Spleen (tissue), 13 donors: ENCODE measurements at places on chromosomes 5 and 9. TPM values are rescaled to one million over a fixed set of nuclear protein-coding genes. Genes with fewer than 3 reads are reported as not detected.

The ALDH1B1 gene
- polyA plus RNA-seq, result 6.4 TPM

GRCh38 chr9:26801772-26802171 lies 90.8 kb downstream of the CAAP1 start:
- H3K4me1 ChIP-seq, result no peaks in the 10 kb centered on the region
- no peak overlapping the region for H3K27ac ChIP-seq
- no peak overlapping the region for H3K4me3 ChIP-seq
- H3K27me3 ChIP-seq, result no peaks in the 10 kb centered on the region

DNA sequence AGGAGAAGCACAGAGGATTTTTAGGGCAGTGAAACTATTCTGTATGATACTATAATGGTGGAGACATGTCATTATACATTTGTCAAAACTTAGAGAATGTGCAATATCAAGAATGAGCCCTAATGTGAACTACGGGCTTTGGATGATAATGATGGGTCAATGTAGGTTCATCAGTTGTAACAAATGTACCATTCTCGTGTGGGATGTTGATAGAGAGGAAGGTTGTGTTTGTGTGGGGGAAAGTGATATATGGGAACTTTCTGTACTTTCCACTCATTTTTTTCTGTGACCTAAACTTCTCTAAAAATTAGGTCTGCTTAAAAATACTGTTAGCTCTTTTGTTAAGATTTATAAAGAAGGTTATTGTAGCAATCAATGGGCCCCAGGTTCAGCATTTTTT lies 138.9 kb downstream of the SPATA31D1 start:
- DNase-seq, result no peak
- H3K27ac ChIP-seq, result peak overlapping the region; percentile 69
- H3K4me3 ChIP-seq, result no peak overlapping the region
- H3K36me3 ChIP-seq, result no peaks in the 10 kb centered on the region

GRCh38 chr5:95959888-95960666 lies 1.6 kb downstream of the ELL2 start:
- no peaks in the 10 kb centered on the region for H3K27me3 ChIP-seq
- DNase-seq, result no peak
